ENCODE measurements at places on chromosomes 4 and X.
A peak's percentile ranks its signal among the peaks of the same experiment; 100 is the strongest.

DNA sequence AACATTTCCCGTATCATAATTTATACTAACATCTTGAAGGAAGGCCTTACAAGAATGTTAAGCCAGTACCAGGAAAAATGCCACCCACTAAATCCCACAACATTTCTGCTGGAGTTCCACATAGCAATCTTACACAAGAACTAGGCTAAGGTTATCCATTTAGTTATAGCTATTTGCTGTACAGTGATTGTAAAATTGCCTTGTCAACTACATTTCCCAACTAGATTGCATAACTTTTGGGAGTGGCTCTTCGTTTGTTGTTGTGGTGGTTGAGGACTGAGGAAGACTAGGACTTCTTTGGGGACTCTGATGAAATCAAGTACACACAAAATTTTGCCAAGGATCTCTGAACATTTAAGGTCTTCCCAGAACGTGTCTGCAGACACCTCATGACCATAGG, 8.0 kb downstream of the IBSP start:
- DNase-seq: no peak

DNA sequence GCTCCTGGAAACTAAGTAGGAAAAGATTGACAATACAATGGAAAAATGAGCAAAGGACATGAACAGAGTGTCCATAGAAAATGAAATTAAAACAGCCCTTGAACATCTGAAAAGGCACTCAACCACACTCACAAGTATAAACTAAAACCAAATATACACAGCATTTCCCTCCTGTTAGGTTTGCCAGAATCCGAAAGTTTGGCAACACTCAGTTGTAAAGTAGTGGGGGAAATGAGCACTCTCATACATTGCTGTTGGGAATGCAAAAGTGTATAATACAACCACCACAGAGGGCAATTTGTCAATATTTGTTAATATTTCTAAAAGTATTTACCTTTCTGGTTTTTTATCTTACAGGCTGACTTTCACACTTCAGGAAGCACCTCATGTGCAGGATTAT, 84.2 kb upstream of the TMEM164 start:
- DNase-seq: no peak

GRCh38 chr4:13601048-13601447, 26.5 kb downstream of the BOD1L1 start:
- no peak for DNase-seq

DNA sequence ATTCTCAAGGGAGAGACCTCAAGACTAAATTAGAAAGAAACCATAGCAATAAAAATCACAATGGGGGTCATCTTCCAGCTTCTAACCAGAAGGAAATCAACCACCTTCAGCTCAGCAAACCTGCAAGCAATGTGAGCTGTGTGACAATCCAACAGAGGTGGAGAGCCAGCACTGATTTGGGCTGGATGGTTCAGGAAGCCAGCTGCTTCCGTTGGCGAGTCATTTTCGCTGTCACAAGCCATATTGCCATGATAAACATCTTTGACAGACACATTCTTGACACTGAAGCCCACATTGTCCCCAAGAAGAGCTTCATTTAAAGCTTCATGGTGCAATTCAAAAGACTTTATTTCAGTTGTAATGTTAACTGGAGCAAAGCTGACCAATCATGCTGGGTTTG, 22.7 kb downstream of the F8A1 start:
- DNase-seq: no peak

DNA sequence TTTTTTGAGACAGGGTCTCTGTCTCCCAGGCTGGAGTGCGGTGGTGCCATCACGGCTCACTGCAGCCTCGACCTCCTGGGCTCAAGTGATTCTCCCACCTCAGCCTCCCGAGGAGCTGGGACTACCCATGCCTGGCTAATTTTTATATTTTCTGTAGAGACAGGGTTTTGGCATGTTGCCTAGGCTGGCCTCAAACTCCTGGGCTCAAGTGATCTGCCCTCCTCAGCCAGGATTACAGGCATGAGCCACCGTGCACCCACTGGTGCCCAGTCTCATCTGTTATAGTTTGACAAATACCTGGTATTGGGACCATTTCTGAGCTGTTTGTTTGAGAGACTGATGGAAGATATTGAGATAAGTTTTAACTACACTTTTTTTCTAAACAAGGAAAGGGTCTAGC, 57.5 kb upstream of the SMIM10 start:
- DNase-seq: no peak

DNA sequence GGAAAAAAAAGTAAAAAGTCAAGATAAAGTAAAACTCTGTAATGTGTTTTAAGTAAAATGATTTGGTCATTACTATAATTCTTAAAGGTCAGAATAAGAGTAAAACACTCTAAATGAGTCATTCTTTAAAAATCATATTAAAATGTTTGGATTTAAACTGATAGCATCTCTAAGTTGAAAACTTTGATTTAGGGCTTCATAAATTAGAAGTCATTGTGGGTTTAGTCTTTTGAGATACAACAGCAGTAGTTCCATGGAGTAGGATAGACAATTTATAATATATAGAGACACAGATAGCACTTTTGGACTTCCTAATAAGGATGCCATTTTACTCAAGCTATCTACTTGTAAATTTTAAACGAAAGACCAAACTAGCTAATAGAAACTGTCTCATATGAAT, 77.1 kb upstream of the PABPC4L start:
- no peak for DNase-seq

GRCh38 chr4:48141048-48141447, 7.0 kb upstream of the TXK start:
- DNase-seq: no peak

DNA sequence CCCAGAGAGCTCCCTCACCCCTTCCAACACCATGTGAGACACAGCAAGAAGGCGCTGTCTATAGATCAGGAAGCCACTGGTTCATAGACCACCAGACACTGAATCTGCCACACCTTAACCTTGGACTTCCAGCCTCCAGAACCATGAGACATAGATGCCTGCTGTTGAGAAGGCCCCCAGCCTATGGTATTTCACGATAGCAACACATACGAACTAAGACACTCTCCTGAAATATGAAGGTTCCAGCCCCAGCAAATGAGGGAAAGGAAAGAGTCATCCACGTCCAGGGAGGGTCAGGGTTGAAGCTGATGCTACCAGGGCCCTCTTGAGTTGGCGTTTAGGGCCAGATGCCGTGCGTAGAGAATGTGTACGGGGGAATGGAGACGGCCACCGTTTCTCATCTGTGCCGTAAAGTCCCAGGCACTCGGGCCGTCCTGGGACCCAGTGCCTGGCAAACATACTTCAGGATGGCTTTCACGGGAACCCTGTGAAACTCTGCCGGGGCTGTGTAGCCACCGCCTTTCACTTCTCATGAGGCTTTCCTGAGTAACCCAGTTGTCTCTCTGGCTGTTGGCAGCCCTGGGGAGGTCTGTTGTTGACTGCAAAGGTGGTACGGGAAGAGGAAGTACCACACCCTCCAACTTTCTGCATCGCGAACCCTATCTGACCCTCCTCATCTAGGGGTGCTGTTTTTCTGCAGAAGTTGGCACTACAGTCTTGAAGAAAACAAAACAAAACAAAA, 17.7 kb upstream of the P2RY8 start:
- DNase-seq: no peak

DNA sequence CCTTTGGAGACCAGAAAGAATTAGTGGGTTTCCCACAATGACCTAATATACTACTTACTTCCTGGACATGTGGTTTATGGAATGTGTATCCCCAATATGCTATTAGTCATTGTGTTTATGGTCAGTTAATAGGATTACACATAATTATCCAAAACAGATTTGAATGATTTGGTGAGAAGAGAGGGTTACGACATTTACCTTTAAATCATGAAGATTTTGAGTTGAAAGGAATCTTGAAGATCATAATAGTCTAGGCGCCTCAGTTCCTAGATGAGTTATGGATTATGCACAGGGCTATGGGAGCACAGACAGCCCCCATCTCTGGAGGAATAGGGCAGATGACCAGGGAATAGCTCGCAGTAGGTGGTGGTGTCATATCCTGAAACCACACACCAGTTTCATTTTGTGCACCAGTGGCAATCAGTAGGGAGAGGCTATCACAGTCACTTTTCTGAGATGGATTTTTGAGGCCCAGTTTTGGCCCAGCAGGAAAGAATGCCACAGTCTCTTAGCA, 61.3 kb downstream of the SEPTIN11 start:
- DNase-seq: no peak

DNA sequence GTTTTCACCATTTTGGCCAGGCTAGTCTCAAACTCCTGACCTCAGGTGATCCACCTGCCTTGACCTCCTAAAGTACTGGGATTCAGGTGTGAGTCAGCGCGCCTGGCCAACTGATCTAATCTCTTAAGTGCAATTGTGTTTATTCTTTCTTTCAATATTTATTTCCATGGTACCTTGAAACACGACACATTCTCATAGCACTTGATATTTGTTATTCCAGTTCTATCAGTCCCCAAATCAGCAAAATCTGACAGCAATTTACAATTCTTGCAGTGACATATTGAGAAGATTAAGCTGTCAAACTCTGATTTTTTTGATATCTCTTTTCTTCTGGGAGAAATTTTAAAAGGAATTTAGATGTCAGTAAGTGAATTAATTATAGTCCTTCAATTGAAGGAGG, 218.1 kb upstream of the FAT4 start:
- DNase-seq: no peak

- DNase-seq: no peak
These were observed 10.6 kb downstream of the HMX1 start for GRCh38 chr4:8860892-8861575.

DNA sequence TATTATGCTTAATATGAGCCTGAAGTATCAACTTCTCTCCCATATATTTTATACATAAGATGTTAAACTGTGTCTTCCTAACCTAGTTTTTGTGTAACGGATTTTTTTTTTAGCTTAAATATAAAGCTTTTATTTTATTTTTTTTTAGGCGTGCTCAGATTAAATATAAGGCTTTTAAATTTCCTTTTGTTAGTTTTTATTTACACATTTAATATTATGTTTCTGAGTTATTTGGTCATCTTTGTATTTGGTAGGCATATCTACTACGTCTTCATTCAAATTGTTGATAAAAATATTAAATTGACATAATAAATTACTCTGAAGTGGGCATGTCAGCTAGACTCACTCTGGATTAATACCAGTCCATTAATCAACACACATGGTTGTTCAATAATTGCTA, 4.2 kb downstream of the SLAIN2 start:
- DNase-seq: no peak

DNA sequence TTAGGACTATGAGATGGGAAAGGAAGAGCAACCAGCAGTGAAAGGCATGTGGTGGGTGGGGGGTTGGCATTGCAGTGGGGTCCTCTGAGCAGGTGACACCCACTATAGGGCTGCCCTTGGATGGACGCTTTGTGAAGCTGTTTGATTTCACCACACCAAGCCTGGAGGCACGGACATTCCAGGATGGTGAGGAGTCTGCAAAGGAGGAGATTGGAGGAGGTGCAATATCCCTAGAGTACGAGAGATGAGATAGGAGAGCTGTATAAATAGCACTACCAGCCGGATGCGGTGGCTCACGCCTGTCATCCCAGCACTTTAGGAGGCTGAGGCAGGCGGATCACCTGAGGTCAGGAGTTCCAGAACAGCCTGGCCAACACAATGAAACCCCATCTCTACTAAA, 42.3 kb downstream of the SHOX start:
- no peak for DNase-seq

GRCh38 chr4:172683021-172683420, 485.6 kb upstream of the GALNT7 start:
- no peak for DNase-seq

- DNase-seq: no peak
These were observed 33.4 kb downstream of the RUFY3 start for GRCh38 chr4:70754990-70755688.

DNA sequence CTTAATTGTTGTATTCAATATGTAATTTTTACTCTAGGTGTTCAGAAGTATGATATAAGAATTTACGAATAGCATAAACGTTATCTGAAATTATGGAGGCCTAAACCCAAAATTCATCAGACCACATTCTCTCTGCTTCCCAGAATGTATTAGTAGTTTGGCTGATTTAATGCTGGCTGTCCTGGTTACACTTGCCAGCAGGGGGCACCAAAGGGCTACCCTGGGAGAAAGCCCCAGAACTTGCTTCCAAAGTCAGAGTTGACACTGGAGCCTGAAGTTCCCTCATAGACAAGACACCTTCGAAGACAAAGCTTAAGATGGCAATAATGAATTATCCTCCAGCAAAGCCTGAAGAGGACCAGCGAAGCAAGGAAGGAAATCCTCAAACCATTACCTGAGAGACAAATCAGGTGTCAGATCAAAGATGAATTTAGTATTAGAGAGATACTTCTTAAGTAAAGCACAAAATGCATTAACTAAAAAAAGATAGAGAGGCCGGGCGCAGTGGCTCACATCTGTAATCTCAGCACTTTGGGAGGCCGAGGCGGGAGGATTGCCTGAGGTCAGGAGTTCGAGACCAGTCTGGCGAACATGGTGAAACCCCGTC, 11.3 kb upstream of the ANOS1 start:
- DNase-seq: no peak

- DNase-seq: peak; percentile 12
These were observed 10.5 kb upstream of the MGST2 start for GRCh38 chr4:139655116-139655515.

DNA sequence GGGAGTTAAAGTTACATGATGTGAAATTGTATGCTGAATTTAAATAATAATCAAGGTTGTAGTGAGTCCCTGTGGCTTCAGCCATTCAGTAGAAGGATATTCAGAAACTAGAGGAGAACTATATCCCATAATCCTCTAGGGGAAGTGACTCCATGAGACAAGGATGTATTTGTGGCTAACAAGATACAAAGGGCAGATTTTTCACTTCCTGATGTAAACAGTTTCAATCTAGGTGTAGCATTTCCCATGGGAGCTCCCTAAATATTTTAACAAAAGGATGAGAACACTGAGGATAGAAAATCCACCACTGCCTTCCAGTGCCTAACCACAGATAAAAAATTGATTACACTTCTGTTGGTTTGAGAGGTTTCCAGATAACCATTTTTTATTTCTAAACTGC, 435.4 kb upstream of the TENM3 start:
- no peak for DNase-seq

DNA sequence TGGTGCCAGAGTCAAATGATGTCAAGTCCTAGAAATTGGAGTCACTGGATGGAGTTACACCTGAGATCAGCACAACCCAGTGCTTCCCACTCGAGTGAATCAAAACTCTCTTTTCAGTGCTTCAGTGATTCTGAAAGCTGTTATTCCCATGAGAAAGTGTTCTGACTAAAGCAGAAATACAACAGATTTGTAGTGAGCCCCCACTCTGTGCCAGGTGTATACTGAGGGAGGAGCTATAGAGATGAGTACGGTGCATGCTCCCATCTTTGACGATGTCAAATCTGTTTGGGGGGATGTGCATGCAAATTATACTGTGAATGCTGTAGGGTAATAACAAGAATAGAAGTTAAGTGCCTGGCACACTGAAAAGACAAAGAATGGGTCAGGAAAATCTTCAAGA, 330.2 kb downstream of the HS3ST1 start:
- DNase-seq: no peak

DNA sequence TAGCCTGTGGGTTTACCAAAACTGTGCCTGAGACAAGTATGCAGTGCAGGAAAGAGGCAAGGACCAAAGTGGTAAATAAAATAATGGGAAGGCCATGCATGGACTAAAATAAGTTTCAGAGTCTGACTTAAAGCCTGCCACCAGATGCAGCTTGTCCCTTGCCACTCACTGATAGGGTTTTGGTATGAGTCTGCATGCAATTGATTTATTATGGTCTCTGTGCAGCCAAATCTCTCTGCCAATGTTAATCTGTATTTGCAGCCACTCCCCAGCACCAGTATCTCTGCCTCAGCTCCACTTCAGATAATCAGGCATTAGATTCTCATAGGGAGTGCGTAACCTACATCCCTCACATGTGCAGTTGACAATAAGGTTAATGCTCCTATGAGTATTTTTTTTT, 5.5 kb upstream of the FGF2 start:
- DNase-seq: no peak

- peak; percentile 3 for DNase-seq
These were observed 1.8 kb upstream of the BCORL1 start for GRCh38 chrX:129980540-129981199.
